ENCODE measurements at places on chromosomes 12 and 14. TPM values are rescaled to one million over a fixed set of nuclear protein-coding genes. Genes with fewer than 3 reads are reported as not detected.

DNA sequence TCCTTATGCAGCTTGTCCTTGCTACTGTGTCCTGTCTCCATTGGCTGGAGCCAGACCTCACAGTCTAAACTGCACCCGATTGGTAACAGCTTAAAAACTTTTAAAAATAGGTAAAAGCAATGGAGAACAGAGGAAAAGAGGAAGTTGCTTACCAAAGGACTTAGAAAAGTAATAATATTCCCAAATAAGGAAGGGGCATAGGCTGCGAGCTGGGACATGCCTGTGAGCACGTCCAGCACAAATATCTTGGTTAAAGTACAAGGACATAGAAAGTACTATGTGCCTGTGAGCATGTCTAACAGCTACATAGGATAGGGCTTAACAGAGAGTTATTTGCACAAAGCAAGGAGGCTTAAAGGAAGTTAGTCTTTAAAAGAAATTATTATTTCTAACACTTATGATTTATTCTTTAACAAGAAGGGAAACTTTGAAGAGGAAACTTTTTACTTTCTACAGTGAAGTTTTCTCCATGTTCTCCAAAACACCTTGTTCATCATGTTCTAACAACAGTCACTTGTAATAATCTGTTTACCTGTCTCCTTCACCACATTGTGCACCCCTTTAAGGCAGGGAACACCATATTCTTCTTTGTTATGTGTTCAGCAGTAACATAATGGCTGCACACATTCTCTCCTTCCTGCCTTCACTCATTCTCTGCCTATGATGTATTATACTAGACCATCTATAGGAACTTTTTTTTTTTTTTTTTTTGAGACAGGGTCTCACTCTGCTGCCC, 9.8 kb upstream of the UBE2N start:
- DNase-seq, result no peak

Gene RBM25
- 70.0 TPM for total RNA-seq

DNA sequence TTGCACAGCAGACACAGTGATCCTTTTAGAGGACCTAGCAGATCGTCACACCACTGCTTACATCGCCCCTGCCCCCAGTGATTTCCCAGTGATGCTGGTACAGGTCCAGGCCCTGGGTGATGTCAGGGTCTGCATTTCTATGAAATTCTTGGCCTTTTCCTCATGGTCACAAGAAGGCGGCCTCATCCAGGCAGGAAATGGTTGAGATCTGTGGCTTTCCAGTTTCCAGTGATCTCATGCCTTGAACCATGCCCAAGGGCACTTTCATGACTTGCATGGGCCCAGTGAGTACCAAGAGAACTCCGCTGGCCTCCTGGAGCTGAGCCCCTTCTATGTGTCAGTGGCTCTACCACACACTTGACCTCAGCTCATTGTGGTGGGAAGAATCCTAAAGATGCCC, 41.9 kb upstream of the BDKRB2 start:
- no peak for DNase-seq

DNA sequence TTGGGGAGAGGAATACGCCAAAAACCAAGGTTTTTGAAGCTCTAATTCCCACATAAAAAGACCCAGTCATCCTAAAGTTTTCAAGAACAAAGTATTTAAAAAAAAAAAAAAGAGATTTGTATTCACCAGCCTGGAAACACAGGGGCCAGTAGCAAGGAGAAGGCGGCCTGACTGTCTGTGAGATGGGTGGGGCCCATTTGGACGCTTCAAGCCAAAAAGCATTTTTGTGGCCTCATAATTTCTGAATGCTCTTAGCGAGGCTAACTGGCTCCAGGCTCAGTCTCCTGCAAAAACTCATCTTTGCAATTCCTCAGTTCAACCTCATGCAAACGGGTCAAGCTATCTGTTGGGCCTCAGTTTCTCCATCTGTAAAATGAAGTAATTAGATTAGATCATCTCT, 514.1 kb downstream of the MED13L start:
- no peak for DNase-seq

DNA sequence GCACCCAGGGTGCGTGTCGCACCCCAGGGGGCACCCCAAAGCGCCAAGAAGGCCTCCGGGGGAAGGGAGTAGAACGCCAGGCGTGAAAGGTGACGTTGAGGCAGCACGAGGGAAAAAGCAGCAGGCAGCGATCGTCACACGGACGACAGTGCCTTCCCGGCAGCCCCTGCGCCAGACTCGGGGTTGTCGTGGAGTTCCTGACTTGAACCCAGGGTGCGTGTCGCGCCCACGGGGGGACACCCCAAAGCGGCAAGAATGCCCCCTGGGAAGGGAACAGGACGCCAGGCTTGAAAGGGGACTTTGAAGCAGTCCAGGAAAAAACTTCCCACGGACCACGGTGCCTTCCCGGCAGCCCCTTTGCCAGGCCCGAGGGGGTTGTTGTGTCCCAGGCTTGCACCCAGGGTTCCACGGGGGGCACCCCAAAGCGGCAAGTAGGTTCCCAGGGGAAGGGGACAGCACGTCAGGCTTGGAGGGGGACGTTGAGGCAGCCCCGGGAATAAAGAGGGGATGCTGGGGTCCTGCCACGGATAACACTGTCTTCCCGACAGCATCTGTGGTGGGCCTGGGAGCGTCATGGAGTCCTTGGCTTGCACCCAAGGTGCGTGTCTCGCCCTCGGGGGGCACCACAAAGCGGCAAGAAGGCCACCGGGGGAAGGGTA, 159.2 kb upstream of the ALG10B start:
- no peak for DNase-seq

DNA sequence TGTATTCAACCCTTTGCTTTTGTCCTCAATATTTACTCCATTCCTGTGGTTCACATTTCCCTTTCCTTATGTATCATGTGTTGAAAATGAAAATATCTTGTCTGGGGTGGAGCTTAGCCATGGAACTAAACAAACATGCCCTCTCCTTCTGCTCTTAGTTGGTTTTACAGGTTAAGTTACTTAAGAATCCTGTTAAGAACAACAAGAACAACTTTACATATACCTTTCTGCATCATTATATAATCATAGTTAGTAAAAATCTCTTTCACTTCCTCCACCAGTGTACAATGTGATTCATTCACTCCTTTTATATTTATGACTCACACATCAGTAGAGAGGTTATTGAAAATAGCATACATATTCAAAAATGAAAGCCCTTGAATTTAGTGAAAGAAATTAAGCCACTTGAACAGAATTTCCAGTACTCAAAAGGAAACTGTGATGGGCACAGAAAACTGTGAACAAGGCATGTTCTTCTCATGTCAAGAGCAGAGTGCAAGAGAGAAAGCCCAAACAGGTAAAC, 307.7 kb downstream of the CCDC91 start:
- no peak for DNase-seq

Data from kidney (tissue), 22 donors.